ENCODE measurements at places on chromosomes 3 and 15.

- no peak for DNase-seq
Observed at GRCh38 chr3:57733790-57734189, 22.3 kb upstream of the SLMAP start.

DNA sequence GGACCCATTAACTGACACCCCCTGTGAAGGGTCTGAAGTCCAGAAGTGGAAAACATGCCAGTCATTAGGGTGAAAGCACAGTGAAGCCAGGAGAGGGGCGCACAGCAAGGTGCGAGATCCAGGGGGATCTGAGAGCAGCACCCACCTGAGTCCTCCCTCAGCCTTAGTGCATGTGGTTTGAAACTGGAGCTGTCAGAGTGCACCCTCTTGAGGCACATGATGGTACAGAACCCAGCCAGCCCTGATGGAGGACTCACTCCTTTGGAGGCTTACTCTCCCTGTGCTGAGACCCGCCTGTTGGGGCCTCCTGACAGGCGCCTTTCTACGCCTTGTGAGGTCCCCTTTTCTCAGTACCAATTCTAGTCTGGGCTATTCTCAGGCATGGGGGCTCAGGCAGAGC is 77.8 kb downstream of the IL20RB start:
- no peak for DNase-seq

GRCh38 chr3:4588466-4588865 is 95.3 kb downstream of the ITPR1 start:
- DNase-seq = no peak

DNA sequence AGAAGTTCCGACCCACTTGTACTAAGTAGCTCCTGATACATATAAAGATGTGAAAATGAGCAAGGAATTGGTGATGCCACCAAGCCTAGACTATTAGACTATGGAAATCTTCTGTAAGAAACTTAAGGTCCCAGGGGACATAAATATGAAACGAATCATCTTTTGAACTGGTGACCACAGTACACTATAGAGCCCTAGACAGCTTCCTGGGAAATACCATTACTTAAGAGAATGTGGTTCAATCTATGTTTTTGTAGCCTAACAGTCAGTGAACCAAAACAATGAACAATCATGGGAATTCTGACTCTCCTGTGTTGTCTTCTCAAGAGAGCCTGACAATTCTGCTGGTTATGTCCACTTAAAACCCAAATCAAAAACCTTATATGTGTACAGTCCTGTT is 191.6 kb downstream of the GREM1 start:
- DNase-seq = no peak

DNA sequence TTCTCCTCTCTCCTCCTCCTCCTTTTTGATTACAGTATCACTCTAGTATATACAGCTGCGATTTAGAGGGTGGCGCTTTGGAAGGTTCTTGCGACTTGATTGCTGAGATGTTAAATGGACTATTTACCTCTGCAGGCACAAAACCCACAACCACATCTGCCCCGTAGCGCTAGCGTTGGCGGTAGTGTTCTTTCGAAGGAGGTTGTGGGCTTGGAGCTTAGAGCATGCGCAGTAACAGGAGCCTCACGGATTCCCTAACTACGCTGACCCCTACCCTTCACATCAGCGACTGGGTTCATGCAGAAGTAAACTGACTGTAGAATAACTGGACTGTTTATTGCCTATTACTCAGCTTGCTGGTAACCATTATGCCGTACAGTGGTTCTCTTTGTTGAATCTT is 58.0 kb downstream of the CGGBP1 start:
- DNase-seq = no peak

- no peak for DNase-seq
Observed at GRCh38 chr3:78988324-78988723, 779.5 kb downstream of the ROBO1 start.

- DNase-seq = no peak
Observed at GRCh38 chr3:152243721-152244516, 24.8 kb upstream of the MBNL1 start.

GRCh38 chr3:34178415-34178814 is 380.0 kb downstream of the PDCD6IP start:
- DNase-seq = no peak

GRCh38 chr3:38564631-38565338 is 68.6 kb downstream of the EXOG start:
- no peak for DNase-seq

- DNase-seq = no peak
Observed at GRCh38 chr3:141093971-141094684, 43.0 kb downstream of the SPSB4 start.

DNA sequence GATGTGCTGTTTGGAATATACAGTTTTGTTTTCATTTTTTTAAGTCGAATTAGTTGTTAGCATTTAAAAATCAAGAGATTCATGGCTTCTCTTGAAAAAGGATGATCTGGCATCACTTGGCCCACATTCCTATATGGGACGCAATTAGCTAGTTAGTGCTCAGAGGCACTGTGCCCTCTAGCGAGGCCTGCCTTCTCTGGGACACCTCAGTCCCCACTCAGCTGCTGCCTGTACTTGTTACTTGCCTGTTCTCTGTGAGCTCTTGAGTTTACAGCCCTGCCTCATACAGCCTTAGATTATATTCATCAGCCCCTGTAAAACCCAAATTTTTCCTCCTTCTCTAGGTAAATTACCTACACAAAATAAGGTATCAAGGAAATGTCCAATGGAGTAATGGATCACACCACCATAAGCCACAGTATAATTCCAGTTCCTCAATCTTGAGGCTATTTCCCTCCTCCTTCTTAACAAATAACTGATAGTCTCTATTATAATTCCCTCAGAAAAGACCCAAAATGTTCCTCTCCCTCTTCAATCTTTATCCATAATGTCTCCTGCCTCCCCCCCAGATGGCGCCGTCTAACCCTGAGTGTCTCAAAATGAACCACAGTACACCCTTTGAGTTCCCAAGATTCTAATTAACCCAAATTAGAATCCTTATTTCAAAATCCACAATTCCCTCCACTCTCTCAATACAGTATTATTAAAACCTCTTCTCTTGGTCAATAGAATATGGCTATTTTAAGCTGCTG is 2.7 kb downstream of the ZMAT3 start:
- DNase-seq = no peak

GRCh38 chr3:193831495-193832455 is 238.8 kb downstream of the OPA1 start:
- DNase-seq = no peak

DNA sequence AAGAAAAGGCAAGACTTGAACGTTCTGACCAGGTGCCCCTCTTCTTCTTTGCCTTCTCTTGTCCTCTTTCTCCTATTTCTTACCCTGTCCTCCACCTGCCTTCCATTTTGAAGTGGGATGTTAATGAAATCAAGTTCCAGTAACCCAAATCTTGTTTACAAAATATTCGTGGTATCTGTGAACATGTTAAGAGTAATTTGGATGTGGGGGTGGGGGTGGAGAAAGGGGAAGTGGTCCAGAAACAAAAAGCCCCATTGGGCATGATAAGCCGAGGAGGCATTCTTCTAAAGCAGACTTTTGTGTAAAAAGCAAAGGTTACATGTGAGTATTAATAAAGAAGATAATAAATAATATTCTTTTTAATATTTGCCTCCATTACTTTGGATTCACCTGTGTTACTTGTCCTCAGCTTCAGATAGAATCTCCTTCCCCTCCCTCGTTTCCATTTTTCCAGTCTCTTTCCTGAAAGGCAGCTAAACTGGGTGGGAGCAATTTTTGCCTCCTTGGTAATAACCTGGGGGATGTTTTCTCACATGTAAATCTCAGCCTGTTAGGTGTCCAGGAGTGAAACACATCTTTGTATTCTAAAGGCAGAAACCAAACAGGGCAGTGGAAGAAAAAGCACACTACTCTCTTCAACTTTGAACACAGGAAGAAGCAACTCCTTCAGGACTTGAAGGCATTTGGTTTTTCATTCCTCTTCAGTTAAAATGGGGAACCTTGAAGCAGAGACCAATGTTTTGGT is 3.2 kb downstream of the CHST2 start:
- no peak for DNase-seq

- DNase-seq = no peak
Observed at GRCh38 chr3:30181581-30181980, 424.8 kb upstream of the TGFBR2 start.

DNA sequence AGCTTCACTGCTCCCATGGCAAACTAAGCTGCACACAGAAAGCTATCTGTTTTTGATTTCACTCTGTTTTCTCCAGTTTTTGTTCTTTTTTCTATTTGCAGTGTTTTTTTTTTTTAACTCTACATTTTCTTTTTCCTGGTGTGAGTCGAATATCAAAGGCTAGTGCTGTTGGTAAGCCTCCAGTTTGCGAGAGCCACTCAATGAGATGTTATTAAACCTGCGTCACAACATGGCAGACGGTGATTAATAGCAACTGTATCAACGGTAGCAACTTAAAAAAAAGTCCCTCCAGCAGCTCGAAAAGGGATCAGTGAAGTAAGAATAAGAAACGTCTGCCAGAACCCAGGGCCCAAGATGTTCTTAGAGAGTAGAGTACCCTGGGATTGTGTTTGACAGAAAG is 84.1 kb downstream of the MEIS2 start:
- DNase-seq = no peak

- DNase-seq = no peak
Observed at GRCh38 chr15:75389791-75390382, 21.5 kb upstream of the MAN2C1 start.
